ENCODE measurements at places on chromosomes 1 and 21.

GRCh38 chr1:95207223-95207935, 26.6 kb upstream of the RWDD3 start:
- DNase-seq, result no peak

DNA sequence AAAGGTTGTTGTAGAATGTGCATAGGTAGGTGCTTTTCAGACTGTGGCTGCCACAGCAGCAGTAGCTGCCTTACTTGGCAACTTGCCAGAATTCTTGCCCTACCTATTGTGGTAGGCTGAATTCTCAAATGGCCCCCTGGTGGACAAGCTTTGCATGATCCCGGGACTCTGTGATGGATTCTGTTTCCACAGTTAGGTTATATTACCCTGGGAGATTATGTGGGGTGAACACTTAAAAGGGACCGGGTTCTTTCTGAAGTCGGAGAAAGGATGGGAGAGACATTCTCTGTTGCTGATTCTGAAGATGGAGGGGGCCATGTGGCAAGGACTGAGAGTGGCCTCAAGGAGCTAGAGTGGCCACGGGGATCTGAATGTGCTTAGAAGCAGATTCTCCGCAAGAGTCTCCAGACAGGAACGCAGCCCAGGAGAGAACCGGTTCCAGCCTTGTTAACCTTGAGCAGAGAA, 32.1 kb upstream of the KCNE1 start:
- DNase-seq, result no peak

DNA sequence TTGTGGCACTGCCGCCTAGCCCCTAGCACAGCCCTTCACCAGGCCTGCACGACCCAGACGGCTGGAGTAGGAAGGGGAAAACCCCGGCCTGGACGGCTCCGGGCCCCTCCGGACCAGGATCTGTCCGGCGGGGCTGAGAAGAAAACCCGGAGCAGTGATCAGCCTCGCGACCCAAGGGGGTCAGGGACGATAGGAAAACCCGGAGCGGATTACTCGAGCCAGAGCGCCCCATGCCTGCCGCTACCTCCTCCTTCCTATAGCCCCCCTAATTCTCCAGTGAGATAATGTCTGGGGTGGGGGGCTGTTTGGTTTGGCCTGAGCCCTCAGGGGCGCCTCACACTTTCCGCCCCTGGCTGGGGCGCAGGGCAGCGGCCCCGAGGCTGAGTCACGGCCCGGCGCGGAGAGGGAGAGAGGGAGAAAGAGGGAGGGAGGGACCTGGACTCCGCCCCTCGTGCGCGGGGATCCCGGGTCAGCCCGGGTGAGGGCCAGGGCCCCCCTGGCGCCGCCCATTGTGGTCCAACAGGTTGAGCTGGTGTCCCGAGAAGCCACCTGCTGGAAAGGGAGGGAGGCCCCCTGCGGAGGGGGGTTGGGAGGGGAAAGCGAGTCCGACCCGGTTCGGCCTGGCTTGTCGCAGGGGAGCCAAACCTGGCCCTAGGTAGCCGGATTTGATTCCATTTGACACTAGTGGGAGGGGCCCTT, 1.7 kb upstream of the ZBTB7B start:
- peak; percentile 80 for DNase-seq

- no peak for DNase-seq
Measured at GRCh38 chr1:22606161-22606560, 30.3 kb upstream of the C1QA start.

DNA sequence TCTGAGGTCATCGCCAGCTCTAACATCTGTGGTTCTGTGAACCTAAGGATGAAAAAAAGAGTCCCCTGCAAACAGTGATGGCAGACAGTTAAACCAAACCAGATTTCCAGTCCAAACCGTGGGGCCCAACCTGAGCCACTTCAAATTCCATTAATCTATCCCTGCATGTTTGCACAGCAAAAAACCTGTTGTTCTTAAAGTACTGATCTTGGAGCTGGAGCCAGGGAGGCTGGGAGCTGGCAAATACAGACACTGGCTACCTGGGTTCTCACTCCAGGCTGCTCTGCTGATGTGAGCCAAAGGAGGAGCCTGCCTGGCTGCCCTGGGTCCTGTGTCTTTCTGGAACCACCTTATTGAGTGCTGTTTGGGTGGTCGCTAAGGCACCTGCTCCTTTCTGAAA, 16.4 kb downstream of the LDLRAD1 start:
- DNase-seq, result no peak

All from skin of body (tissue), 3 donors.